Glutamatergic neuron (in vitro differentiated cells): ENCODE measurements at places on chromosomes 5 and 9.

DNA sequence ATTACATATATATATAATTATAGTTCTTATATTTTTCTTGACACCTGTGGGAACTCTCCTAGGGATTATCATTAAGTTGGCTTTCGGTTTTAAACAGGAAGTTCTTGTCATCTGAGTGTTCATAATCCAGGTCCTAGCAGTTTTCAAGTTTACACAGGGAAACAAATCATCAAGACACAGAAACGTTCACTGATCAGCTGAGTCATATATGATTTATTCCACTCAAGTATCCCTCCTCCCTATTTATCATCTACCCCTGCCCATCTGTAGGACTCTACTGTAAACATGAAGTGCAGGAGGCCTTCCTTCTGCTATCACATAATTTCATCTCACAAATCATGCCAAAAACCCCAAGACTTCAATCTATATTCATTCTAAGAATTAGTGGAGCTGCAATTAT, 6.3 kb downstream of the SLC25A51 start:
- DNase-seq: no peak

DNA sequence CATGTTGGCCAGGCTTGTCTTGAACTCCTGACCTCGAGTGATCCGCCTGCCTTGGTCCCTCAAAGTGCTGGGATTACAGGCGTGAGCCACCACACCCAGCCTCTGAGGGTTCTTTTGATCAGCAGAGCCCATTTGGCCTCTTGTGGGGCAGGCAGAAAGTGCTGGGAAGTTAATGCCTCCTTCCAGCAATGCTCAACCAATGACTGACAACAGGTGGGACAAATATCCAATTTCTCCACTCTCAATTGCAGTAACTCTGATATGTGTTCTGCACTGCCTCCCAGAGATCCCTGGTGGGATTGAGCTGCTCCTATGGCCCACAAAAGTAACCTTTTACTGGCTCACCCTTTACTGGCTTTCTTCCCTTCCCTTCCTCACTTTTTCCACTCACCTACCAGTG, 79.9 kb upstream of the APC start:
- no peak for DNase-seq

DNA sequence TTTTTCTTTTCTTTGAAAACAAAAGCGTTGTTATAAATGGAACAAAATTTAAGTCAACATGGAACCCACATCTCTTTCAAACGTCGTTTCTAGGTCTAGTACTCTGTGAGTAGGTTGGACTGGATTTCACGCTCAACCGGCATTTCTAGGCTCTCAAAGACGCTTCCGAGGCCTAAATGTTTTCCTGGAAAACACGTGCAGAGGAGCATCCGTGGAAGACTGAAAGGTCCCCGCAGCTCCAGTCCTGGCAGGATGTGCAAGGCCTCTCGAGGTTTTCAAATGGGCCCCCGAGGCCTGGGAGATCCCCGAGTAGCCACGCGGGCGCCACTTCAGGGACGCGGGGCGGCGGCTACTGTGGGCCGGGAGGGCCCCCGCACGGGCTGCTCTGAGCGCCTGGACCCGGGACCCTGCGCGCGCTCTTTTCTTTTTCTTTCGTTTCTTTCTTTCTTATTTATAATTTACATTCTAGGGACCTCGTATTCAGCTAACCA, 4.2 kb upstream of the IRX2 start:
- DNase-seq: no peak

GRCh38 chr5:37721447-37721871, 118.4 kb downstream of the GDNF start:
- DNase-seq: no peak

GRCh38 chr5:124948754-124949275, 202.4 kb upstream of the ZNF608 start:
- no peak for DNase-seq

DNA sequence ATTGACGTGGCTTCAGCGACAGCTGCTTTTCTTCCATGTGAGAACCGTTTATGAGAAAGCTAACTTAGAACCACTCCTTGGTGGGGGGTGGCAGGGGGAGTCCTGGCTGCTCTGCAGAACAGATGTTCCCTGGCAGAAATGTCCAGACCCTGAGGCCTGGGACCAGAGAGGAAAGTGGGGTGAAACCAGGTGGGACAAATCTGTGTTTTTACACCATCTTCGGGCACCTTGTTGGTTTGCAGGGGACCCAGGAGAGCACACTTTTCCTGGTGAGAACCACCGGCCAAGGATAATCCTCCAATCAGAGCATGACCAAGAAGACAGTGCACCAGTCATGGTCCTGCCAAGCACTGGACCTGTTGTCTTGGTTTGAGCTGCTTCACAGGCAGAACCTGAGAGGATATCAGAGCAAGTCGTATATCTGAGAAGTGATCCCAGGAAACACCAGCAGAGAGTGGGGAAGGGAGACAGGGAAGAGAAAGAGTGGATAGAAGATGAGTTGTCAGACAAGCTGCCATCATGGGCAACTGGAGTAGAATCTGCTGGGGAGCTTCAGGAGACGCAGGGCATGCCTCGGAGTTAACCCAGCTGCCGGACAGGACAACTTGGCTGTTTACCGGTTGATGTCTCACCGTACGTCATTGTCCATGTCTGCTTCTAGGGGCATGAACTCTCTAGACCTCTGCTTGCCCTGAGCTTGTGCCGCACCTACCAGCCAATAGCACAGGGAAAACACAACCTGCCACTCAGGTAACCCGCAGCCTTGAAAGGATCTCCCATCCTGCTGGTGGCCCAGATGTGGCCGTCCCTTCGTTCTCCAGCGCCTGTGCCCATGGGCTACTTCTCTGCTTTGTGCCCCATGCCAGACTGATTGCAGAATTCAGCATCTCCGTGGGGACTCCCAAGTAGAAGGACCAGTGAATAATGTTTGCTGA, 178.4 kb upstream of the MVB12B start:
- DNase-seq: no peak

- DNase-seq: peak; percentile 76
Observed at GRCh38 chr9:129783516-129784361, 19.2 kb upstream of the TOR1B start.

- peak; percentile 23 for DNase-seq
Observed at GRCh38 chr9:107158321-107158720, 124.8 kb upstream of the RAD23B start.

DNA sequence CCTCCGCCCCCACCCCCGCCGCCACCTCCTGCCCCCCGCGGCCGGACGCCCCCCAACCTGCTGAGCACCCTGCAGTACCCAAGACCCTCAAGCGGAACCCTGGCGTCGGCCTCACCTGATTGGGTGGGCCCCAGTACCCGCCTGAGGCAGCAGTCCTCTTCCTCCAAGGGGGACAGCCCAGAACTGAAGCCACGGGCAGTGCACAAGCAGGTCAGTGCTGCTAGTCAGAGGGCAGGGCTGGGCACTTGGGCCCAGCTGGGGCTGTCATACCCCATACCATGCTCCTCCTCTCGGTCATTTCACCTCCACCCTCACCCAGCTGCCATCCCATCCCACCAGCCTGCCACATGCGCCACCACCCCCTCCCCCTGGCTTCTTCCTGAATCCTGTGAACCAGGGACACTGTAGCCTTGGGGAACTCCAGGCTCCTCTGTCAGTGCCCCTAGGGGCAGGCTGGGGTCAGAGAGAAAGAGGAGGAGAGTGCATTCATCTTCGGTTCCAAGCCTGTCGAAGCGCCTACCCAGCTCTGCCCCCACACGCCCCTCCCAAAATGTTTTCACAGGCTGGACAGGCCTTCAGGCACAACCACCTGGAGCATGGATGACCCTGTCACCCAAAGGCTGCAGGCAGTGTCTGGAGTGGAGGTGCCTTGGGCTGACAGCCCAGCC, 122.0 kb downstream of the DAB2IP start:
- peak; percentile 11 for DNase-seq

DNA sequence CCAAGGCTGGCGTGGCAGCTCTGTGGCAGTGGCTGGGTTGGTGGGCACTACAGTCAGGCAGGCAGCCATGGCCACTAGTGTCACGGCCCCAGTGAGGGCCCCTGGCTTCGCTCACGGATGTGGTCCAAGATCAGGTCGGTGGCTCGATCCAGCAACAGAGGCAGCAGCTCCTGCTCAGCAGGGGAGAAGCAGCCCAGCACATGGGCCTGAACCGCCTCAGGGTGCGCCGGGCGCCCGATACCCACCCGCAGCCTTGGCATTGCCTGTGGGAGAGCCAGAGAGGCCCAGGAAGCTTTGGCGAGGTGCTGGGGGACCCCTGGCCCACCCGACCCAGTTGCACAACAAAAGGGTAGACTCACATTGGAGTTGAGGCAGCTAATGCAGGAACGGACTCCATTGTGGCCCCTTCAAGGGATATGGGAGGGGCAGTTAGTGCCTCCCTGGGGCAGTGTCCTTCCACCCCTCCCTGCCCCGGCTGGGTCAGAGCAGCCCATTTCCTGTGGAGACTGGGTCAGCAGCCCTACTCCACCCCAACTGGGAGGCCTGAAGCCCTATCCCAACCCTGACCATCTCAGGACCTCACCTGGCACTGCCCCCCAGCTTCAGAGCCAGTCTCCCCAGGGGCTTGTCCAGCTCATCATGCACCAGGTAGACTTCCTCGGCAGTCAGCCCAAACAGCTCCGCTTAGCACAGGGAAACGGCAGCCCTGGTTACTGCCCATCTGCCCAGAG, 1.3 kb downstream of the PTRH1 start:
- DNase-seq: no peak

GRCh38 chr9:1267581-1267980, 217.4 kb downstream of the DMRT2 start:
- DNase-seq: no peak

- DNase-seq: peak; percentile 5
Observed at GRCh38 chr9:89872913-89873707, 268.3 kb downstream of the GADD45G start.

GRCh38 chr5:38509185-38509584, 47.3 kb downstream of the LIFR start:
- no peak for DNase-seq

GRCh38 chr5:135587721-135588663, 9.2 kb upstream of the CXCL14 start:
- no peak for DNase-seq

- DNase-seq: no peak
Observed at GRCh38 chr5:153365547-153365946, 124.9 kb upstream of the GRIA1 start.

- no peak for DNase-seq
Observed at GRCh38 chr5:7759257-7759871, 91.6 kb downstream of the CFAP90 start.

DNA sequence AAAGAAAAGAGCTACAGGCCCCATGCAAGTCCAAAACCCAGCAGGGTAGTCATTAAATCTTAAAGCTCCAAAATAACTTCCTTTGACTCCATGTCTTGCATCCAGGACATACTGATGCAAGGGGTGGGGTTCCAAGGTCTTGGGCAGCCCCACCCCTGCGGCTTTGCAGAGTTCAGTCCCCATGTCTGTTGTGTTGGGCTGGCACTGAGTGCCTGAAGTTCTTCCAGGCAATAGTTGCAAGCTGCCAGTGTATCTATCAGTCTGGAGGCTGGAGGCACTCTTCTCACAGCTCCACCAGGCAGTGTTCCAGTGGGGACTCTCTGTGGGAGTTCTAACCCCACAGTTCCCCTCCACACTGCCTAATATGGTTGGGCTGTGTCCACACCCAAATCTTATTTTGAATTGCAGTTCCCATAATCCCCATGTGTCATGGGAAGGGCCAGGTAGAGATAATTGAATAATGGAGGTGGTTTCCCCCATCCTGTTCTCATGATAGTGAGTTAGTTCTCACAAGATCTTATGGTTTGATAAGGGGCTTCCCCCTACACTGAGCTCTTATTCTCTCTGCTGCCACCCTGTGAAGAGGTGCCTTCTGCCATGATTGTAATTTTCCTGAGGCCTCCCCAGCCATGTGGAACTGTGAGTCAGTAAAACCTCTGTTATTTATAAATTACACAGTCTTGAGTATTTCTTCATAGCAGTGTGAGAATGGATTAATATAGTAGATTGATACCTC, 237.5 kb upstream of the ADRA1B start:
- DNase-seq: no peak

DNA sequence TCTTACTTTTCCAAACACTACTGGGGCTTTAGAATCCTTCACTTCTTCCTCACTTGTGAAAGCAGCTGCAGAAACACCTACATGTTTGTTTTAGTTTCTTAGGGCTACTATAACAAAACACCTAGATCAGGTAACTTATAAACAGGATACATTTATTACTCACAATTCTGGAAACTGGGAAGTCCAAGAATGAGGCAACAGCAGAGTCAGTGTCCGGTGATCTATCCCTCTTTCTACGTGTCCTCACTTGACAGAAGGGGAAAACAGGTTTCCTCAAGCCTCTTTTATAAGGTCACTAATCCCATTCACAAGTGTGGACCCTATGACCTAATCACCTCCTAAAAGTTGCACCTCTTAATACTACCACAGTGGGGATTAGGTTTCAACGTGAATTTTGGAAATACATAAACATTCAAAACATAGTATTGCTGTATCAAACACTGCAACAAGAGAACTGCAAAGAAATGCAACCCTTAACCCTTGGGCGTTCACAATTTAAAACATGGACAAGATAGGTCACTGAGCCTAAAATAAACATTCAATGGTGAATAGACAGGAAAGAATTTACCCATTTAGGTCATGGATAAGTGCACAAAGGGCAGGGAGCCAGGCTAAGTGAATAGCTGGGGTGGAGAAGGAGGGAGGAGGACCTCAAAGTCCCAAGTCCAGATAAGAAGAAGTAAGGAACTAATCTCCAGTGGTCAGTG, 104.3 kb downstream of the PIK3R1 start:
- no peak for DNase-seq

DNA sequence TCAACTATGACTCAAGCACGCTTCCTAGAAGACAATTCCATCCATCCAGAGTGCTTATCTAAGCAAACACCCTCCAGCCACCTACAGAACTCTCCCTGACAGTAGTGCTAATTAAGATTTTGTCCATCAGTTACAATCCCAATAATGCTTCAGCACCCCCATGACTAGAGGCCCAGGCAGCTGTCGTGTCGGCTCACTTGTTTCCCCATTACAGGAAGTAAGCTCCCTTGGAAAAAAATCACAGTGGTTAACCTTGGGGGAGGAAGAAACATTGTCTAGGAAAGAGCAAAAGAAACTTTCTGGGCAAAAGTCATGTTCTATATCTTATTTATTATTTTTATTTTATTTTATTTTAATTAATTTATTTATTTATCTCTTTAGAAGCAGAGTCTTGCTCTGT, 108.8 kb upstream of the LPAR1 start:
- DNase-seq: no peak

- no peak for DNase-seq
Observed at GRCh38 chr5:37615184-37615583, 224.7 kb downstream of the GDNF start.

DNA sequence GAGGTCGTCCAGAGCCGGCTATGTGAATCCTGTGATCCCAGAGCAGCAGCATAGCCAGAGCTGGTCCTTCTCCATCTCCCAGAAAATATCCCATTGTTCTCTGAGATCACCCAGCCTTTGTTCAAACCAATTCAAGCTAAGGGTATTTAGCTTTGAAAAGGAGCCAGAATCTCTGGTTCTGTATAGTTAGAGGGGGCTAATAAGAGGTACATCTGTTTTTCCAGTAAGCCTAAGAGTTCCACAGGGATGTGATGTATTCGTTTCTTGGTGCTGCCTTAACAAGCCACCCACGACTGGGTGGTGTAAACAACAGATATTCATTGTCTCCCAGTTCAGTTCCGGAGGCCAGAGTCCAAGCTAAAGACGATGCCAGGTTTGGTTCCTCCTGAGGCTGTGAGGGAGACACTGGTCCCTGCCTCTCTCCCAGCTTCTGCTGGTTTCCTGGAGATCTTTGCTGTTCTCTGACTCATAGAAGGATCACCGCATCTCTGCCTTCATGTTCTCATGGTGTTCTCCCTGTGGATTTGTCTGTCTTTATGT, 344.8 kb downstream of the MTRR start:
- no peak for DNase-seq
